ENCODE measurements at places on chromosomes 3 and 15.

DNA sequence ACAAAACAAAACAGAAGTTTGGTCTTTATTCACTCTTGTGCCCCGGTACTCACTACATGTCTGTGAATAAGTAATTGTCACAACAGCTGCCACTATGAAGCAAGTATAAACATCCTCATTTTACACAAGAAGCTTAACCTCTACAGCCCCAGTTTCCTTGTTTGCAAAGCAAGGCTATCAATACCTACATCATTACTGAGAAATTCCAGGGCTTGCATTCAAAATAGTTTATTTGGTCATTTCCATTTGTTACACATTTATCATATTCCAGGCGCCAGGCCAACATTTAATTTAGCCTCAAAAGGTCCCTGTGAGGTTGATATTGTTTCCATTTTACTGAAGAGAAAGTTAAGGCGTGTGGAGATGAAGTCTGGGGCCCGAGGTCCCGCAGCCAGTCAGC, 161.4 kb upstream of the LRTM1 start:
- peak; percentile 51 for DNase-seq

- DNase-seq = no peak
Observed at GRCh38 chr15:73767806-73768501, 14.8 kb upstream of the INSYN1 start.

DNA sequence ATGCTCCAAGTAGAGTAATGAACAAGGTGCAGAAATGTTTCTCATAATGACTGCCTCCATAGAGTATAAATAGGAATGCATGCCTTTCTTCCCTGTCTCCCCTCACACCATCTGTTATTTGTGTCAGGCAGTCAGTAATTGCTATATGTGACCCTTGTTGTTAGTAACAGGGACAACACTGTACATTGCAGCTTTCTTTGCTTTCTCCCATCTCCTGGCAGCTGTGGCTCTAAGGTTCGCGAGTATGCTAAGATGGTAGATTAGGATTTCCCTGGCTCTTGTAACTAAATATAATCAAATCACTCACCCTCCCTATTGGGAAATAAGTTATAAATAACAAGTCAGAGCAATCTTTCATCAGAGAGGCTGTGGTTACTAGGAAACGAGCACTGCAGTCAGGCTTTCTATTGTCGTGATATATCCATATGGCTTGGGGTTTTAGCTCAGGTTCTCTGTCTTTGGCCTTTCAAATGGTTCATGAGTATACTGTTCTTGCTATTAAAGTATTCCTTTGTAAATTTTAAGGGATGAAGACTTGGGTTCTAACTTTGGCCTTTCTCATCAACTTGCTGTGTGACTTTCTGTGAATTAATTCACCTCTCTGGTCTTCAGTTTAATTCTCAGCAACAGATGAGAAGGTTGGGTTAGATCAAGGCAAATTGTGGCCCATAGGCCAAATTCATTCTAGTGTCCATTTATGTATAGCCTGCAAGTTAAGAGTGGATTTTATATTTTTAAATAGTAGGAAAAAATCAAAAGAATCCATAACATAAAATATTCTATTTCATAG, 8.1 kb upstream of the MINDY4B start:
- DNase-seq = peak; percentile 5

- DNase-seq = no peak
Observed at GRCh38 chr3:13150624-13151023, 77.4 kb upstream of the IQSEC1 start.

- DNase-seq = no peak
Observed at GRCh38 chr3:177452831-177453450, 255.7 kb upstream of the TBL1XR1 start.

DNA sequence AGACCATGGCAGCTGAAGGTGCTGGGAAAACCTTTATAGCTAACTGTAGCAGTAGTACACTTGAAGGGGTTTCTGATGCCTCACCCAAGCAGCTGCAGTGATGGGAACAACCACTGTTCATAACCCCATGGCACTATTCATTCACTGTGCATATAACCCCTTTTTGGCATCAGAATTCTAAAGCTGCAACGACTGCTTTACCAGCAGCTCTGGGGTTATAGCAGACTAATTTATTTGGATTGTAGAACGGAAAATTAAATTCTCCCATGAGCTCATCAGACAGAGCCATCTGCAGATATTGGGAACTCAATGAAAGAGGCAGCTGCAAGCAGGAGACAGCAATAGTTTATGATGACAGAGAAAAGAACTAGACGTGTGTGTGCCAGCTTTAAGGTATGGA, 28.6 kb downstream of the TFDP2 start:
- DNase-seq = no peak

Measured in fibroblast of the aortic adventitia (primary cell).